ENCODE measurements at places on chromosomes 13 and 19.

DNA sequence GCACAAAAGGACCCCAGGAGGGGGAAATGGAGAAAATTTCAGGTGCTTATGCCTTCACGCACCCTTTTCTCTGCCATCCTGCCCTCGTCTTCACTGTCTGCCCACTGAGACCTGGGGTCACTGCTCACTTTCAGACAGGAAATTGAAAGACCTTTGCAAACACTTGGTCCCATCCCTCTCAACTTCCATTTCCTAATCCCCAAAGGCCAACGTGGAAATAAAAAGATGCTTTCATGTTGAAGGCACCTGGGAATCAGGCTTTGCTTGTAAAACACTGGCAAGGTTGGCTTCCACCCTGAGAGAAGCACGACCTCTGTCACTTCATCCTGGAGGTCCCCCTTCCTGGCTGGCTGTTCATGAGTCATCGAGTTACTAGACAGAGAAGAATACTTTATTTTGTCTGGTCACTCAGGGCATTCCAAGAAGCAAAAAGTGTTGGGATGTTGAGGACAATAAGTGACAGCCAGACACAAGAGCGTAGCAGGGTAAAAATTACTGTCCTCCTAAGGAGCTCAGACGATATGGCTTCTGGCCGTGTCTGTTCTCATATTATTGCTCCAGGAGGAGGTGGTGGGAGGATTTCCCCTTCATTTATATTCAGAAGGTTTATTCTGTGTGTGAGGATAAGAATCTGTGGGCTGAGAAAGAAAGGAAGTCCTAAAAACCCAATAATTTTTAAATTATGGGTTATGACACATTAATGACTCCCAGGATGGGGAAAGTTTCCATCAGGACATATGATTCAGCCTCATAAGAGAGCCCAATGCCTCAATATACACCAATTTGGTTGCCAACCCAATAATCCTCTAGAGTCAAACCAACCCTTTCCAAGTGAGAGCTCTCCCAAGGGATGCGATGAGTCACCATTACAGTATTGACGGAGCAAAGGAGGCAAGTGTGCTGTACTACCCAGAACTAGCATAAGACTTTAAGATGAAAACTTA lies 409.0 kb downstream of the COG6 start:
- DNase-seq, result no peak

GRCh38 chr13:111322001-111322915 lies 1.8 kb downstream of the TEX29 start:
- DNase-seq, result no peak

DNA sequence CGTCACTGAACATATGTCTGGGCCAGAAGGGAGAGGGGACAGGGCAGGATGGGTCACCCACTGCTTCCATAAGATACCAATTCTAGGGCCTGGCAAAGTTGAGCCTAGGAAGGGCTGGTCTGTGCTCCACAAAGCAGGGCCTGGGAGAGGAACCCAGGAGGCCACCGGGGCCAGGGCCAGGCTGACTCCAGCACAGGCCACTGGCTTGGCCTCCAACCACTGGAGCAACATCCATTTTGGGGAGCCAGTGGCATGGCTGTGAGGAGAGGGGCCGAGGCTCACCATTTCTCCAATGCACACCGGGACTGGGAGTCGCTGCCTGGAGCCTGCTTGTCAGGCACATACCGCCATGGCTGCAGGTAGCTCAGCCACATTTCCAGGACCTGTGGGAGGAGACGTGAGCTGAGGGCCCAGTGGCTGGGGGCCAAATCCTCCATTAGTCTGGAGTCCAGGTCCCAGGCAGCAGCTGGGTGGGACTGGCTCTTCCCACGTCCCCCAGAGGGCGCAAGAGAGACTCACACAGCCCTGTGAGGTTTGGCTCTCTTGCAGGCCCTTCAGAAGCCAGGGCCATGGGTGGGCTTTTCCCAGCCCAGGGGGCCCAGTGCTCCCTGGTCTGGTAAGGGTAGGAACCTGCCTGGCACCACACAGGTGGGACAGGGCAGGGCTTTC lies 27.7 kb downstream of the TUBA3C start:
- no peak for DNase-seq

- DNase-seq, result no peak
These were observed 115.4 kb downstream of the ZDHHC20 start for GRCh38 chr13:21343659-21344058.
